AG04450 (cell line): ENCODE measurements at places on chromosomes 7 and 10.

GRCh38 chr7:36286226-36286625 is 103.4 kb upstream of the ANLN start:
- DNase-seq, result no peak

DNA sequence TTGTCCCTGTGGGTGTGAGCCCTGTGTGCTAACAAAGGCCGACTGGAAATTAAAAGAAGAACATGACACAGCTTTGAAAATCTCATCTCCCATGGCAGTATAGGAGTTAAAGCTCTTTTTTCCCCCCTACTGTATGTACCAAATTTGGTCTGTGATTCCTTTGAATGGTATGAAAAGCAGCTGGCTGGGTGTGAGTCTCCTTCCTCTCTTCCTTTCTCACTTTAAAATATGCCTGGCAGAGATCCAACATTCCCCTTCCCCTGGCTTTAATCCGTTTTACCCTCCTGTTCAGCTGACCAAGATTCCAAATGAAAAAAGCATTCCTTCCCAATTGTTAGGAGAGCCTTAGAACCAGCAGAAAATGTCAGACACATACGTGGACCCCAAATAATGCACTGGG is 225.0 kb upstream of the CELF2 start:
- peak; percentile 69 for DNase-seq

- no peak for DNase-seq
Observed at GRCh38 chr10:117424883-117425649, 49.8 kb upstream of the PDZD8 start.

DNA sequence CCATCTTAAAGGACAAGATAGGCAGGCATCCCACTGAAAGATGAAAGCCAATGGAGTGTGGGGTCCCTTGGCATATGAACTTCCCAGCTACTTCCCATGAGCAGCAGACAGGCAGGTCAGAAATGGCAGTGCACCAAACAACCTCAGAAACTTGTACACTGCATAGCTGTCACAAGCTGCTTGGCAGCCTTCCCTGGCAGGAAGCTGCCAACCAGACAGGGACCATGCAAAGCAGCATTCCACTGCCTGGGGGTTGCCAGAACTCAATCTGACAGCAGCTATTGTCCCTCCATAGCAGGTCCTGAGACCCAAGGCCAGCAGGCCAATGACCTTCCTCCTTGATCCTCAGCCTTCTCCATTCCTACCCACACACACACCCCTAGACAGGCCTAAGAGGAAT is 139.5 kb downstream of the PLCE1 start:
- no peak for DNase-seq

DNA sequence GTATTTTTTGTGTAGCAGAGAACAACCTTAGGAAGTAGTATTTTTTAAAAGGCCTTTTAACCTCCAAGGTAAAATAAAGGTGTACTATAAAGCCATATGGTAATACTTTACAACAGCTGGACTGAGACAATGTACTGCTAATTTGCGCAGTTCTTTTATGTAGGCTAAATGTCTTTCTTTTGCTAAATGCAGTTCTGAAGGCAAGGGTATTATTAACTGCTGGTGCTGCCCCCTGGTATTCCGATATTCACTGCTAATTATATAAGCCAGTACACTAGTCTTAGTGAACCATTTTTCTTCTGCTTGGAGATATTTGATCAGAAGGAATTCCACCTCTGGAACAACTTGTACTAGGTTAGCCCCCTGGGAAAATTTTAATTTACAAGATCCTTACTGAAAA is 272.0 kb upstream of the FERD3L start:
- DNase-seq, result no peak

DNA sequence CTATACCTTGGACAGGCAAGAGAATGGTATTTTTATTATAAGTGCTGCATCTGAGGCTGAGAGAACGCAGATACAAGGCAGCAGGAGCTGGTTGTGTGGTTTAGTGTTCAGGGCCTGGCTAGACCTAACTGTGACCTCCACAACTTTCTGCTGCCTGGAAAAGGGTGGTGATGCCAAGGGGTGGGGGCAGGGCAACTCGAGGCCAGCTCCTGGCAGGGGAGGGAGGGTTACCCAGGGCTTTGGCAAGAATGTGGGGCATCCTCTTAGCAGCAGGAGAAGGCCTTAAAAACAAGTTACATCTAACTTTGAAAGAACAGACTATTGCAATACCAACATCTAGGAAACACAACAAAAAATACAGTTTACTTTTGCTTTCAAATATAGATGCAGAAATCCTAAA is 13.0 kb downstream of the MXI1 start:
- no peak for DNase-seq

- DNase-seq, result no peak
Observed at GRCh38 chr10:125064681-125065492, 95.5 kb downstream of the CTBP2 start.

DNA sequence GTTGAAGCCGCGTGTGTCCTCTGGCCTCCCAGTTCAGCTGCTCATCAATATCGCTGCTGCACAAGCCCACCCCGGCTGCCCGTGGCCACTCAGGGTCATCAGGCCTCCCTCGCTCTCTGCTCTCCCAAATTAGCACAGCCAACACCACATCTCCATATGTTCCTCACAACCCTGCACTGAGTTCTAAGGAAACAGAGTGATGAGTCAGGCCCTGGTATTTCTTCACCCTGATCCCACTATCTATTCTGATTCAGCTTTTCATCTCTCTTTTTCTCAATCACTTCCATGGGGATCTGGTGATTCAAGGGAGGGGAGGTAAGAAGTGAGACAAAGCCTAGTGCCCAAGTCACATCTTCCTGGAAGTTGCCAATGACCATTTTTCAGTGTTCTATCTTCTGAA is 23.8 kb downstream of the CYTH3 start:
- DNase-seq, result peak; percentile 50

- no peak for DNase-seq
Observed at GRCh38 chr10:25082276-25083204, 66.1 kb downstream of the THNSL1 start.

DNA sequence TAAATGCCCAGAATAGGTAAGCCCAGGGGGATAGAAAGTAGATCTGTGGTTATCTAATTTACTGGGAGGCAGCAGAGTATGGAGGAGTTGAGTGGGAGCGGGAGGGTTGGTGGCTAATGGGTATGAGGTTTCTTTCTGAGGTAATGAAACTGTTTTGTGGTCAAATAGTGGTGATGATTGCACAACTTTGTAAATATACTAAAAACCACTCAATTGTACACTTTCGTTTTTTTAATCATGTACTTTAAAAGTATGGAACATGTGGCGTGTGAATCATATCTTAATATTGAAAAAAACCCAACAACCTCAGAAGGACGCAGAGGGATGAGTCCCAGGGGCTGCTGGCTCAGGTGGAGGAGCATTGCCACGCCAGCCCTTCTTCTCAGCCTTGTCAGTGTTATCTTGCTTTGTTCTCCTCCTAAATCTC is 118.1 kb downstream of the WDR11 start:
- DNase-seq, result no peak
